ENCODE measurements at places on chromosomes 7 and 10.

GRCh38 chr7:18020138-18020715 is 7.4 kb downstream of the PRPS1L1 start:
- DNase-seq, result no peak

DNA sequence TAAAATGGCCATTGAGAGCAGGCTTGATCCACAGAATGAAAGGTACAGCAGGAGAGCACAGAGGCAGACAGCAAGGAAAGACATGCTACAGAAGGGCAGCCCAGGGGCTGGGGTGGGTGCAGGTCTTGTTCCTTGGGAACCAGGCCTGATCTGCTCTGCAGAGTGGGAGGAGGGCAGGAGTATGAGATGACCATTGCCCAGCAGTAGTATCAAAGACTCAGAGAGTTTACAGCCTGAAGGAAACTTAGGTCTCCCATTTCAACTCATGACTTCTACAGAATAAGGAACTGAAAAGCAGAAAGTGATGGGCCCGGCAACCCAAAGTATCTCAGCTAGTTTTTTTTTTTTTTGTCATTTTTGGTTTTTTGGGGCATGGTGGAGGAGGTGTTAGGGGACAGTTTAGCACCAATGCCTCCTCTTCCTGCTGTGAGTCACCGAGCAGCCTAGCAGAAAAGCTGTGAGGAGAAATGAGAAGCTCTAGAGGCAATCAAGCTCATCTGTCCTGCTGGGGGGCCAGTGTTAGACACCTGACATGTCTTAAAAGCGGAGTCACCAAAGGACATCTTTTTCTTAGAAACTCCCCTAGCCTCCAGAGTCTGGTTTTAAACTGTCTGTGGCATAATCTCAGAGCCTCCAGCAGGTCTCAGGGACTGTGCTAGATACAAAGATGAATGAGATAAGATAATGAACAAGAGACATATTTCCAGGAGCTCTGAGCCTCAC is 34.3 kb upstream of the HERPUD2 start:
- DNase-seq, result peak; percentile 36

DNA sequence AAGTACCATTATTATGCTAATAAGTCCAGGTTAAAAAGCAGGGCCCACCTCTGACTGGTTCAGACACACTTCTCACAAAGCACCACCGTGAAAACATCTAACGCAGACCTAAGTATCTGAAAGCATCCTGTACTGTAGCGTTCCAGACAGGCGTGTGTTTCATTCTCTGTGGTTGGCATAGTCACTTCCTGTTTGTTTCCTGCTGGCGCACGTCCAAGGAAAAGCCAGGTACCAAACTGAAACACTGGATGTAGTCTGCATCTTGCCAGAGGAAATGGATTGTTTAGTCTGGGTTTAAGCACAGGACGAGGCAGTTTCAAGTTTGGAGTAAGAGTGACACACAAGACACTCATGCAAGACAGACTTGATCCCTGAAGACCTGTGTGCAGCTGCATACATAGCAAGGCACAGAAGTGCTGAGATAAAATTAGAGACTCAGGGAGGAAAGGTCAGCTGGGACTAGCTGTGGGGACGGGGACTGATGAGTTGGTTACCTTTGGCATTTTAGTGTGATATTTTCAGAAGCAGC is 23.3 kb downstream of the BPGM start:
- DNase-seq, result peak; percentile 44

GRCh38 chr7:140448781-140449480 is 30.4 kb downstream of the MKRN1 start:
- no peak for DNase-seq

- DNase-seq, result no peak
These were observed 56.1 kb downstream of the ZRANB1 start for GRCh38 chr10:124997771-124998623.

GRCh38 chr10:68208424-68209042 is 23.4 kb downstream of the ATOH7 start:
- DNase-seq, result no peak

GRCh38 chr10:130243015-130243414 is 106.8 kb downstream of the GLRX3 start:
- DNase-seq, result no peak

GRCh38 chr7:116173051-116174028 is 37.0 kb upstream of the TES start:
- no peak for DNase-seq

GRCh38 chr7:69166979-69167516 is 431.2 kb upstream of the AUTS2 start:
- DNase-seq, result no peak

DNA sequence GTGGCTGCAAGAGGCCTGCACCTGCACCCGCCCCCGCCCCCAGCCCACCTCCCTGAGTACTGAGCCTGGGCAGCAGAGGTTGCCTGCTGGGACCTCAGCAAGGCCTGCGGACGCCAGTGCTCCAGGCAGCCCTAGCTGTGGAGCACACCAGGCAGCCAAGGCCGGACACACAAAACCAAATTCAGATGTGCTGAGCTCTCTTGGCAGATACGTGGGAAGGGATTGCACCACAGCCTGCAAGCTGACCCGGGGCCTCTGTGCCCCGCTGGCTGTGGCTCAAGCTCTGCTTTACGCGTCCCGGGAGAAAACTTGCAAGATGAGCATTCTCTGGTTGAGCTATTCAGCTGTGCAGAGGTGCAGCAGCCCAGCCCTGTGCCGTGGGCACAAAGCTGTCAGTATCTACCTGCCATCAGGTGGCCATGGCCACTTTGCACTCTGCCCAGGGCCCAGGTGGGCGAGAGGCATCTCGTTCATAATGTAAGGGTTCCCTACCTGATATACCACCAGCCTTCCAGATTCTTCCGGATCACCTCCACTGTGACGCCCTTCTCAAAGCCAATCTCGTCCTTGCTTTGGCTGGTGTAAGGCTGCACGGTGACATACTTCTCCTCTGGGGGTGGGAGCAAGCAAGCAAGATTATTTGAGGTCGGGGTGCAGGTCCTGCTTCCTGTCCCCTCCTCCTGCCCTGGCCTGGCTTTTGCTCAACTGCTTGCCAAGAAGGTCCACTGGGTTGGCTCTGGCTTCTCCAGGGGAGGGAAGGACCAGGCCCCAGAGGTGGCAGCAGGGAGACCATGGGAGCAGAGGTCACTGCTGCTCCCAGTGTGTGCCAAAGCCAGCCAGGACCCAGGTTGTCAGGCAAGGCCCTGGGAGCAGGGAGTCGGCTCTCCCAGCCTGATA is 123.4 kb downstream of the NEURL1 start:
- DNase-seq, result no peak

GRCh38 chr7:39459636-39460035 is 106.6 kb upstream of the YAE1 start:
- no peak for DNase-seq

GRCh38 chr10:17025444-17026295 is 103.9 kb downstream of the CUBN start:
- DNase-seq, result peak; percentile 64

DNA sequence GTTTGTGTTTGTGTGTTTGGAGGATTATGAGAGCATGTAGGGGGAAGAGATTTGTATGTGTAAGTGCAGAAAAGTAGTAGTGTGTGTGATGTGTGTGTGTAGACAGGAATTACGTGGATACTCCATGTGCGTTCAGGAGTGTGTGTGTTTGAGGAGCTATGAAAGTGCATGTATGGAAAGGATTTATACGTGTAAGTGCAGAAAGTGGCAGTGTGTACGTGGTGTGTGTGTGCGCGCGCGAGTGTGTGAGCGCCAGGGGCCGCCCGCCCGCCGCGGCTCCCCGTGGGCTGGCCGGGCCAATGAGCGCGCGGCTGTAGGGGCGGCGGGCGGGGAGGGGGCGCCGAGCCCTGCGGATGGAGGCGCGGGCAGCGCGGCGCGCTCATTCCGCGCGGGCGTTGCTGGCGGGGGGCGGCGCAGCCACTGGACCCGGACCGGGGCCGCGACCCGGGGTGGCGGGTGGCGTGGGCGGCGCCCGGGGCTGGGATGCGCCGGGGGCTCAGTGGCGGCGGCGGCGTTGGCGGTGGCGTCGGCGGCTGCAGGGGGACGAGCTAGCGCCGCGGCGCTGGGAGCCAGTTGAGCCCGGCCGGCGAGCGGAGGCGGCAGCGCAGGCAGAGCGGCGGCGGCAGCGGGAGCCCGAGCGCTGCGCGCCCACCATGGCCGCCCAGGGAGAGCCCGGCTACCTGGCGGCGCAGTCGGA is at the start of gene BICC1:
TSS of gene BICC1 (plus strand) at position 382 of the 697 bp plus-strand sequence. CDS start at position 654, 272 bp downstream.
- DNase-seq, result no peak

Measured in stimulated activated CD8-positive, alpha-beta memory T cell treated with anti-CD3 and anti-CD28 coated beads, Interleukin-15, amount 100 ng/mL, for 4 hours (primary cell).